Right lung (tissue), 10 donors: ENCODE measurements at places on chromosomes 3 and 15. TPM values are rescaled to one million over a fixed set of nuclear protein-coding genes. Genes with fewer than 3 reads are reported as not detected.

CLDN11 gene
- 6.0 TPM for polyA plus RNA-seq

C3orf70 gene
- polyA plus RNA-seq, result 4.3 TPM

LYZL4 gene
- not detected for polyA plus RNA-seq

DUOX1 gene
- 7.8 TPM for polyA plus RNA-seq

RETNLB gene
- polyA plus RNA-seq, result not detected

LMOD3 gene
- 0.57 TPM for polyA plus RNA-seq

CSPG4 gene
- 22.6 TPM for polyA plus RNA-seq

IQCH gene
- 2.5 TPM for polyA plus RNA-seq

PPIP5K1 gene
- polyA plus RNA-seq, result 27.6 TPM

GRCh38 chr15:76100361-76100760 lies 40.6 kb downstream of the TMEM266 start:
- no peak for DNase-seq

DNA sequence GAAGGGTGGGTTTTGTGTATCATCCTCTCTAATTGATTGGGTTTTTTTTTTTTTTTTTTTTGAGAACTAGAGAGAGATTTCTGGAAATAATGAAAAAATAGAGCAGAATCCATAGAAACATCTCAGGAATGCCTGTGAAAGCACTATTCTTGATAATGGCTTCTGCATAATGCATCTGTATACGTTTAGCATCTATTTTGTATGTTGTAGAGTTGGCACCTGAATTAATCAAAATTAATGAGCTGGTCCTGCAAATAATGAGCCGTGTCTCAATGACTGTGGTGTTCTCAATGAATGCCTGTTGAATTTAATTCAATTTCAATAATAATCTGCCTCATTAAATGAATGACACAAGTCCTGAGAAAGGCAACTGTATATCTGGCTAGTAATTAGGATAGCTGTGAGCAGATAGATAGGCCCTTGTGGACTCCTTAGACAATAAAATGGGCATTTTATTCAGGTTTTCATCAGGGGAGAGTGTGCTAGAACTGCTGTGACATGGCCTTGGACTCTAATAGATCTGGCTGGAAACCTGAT lies 70.5 kb upstream of the WDR72 start:
- no peak for DNase-seq

DNA sequence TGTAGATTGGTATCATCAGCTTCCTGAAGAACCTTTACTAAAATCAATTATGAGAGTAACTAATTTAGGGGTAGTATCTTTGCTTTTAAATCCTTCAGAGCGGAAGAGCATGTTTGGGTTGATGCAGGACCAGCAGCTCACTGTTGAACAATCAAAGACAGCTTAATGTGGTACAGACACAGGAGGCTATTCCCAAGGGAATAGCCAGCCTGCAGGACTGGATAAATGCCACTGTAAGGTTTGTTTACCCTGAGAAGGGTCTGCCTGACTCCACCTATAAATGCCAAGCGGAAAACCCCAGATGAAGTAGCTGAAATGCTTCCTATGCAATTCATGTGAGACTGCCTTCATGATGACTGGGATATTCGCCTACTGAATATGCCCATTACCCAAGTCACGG lies 16.0 kb upstream of the STAC start:
- no peak for DNase-seq

DNA sequence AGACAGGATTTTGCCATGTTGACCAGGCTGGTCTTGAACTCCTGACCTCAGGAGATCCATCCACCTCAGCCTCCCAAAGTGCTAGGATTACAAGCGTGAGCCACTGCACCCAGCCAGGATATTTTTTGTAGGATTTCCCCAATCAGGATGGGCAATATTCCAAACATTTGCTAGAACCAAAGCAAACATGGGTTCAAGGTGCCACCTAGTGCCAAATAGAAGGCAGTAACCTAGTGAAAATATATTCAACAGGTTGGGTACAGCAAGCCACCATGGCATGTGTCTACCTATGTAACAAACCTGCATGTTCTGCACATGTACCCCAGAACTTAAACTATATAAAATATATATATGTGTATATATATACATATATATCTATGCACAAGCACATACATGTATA lies 185.9 kb upstream of the CADM2 start:
- no peak for DNase-seq

GRCh38 chr3:184601576-184602371 lies 40.2 kb downstream of the EPHB3 start:
- no peak for DNase-seq

GRCh38 chr3:195238081-195238571 lies 32.8 kb downstream of the XXYLT1 start:
- no peak for DNase-seq

DNA sequence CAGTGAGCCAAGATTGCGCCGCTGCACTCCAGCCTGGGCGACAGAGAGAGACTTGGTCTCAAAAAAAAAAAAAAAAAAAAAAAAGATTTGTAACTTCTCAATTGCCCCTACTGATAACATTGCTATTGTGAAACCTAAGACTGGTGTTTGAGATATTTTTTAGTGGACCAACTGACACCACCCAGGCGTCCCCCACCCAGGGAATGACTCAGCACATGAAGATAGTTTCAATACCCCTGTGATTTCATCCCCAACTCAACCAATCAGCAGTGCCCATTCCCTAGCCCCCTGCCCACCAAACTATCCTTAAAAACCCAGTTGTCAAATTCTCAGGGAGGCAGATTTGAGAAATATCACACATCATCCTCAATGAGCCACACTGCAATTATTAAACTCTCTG lies 76.9 kb downstream of the TTBK2 start:
- no peak for DNase-seq

- no peak for DNase-seq
Measured at GRCh38 chr3:36945333-36945980, 603 bp upstream of the TRANK1 start.

GRCh38 chr15:101535170-101535902 lies 45.8 kb upstream of the PCSK6 start:
- no peak for DNase-seq

DNA sequence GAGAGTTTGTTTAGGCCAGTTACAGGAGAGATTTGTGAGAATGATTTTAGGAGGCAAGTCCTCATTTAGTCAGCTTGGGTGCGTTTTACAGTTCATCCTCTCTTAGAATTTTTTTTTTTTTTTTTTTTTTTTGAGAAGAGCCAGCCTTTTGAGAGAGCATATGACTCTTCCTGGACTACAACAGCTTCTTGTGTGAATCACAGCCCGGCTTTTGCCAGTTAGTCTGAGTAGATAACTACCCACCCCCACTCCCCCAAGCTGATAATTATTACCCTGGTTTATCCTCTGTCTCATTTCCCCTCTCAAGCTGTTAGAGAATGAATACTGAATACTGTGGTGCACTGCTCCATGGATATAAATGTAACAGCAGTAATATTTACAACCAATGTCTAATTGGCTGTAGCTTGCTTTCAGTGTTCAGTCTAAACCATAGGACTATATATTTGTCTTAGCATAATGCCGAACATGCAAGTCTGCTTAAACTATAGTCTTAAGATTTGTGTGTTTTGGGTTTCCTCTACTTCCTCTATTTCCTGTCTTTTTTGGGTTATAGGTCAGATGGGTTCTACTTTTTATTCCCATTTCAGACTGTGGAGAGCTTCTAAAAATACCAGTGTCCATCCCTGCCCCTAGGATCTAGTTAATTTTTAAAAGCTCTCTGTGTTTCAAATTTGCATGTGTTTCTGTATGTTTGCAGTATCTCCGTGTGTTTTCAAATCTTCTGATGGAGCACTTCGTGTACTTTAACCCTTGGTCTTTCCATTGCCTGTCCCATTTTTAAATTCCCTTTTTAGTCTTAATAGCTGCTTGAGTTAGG lies 8.0 kb downstream of the CHD2 start:
- no peak for DNase-seq

- DNase-seq, result no peak
Measured at GRCh38 chr15:57676585-57676984, 29.9 kb upstream of the POLR2M start.
